ENCODE measurements at places on chromosomes 6 and 20. TPM values are rescaled to one million over a fixed set of nuclear protein-coding genes. Genes with fewer than 3 reads are reported as not detected.

The FOXA2 gene
- total RNA-seq = 14.4 TPM

The MAFB gene
- total RNA-seq = 0.04 TPM

The HTR1B gene
- not detected for total RNA-seq

The RIPPLY2 gene
- not detected for total RNA-seq

DNA sequence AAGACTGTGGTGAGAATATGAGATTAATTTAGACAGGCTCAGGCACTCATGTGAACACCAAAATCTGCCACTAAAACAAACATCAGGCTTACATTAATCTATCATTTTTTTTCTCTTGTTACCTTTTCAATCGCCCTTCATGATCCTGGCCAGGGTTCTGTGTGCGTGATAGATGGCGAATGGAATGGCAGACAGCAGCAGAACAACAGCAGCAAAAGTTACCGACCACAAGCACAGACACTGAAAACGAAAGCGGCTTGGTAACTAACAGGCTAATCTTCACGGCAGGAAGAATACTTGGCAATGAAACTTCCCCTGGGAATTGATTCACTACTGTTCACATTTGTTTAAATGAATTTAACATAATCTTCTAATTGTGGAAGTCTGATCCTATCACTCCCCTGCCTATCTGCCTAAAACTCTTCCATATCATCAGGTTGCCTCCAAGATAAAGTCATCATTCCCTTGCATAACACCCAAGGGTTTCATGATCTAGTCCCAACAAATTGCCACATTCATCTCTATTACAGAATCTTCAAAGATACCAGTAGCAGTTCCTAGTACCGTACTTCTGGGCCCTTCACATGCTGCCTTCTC is 28.7 kb downstream of the PTPRK start:
- DNase-seq = peak; percentile 37

GRCh38 chr20:361561-361960 is 14.7 kb downstream of the NRSN2 start:
- DNase-seq = no peak

DNA sequence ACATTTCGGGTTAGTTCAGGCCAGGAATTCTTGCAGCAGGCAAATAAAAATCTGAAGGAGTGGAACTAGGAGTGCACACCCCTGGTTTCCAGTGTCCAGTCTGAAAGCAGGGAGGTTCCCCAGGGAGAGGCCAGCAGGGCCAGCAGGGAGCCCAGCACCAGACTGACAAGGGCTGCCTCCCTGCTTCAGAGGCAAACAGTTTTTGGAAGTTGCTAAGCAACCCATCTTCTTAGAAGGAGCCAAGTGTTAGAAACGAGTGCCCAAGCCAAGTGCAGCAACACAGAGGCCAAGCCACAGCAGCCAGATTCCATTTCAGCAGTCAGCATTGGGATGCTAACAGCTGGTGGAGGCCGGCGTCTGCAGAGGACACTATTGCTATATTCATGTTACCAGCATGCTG is 179.1 kb downstream of the SYNDIG1 start:
- no peak for DNase-seq

- no peak for DNase-seq
Measured at GRCh38 chr6:153962555-153962954, 76.5 kb upstream of the OPRM1 start.

The DUSP15 gene
- total RNA-seq = not detected

- peak; percentile 54 for DNase-seq
Measured at GRCh38 chr6:154962753-154963152, 32.4 kb upstream of the TIAM2 start.

- no peak for DNase-seq
Measured at GRCh38 chr6:107103082-107103481, 12.2 kb downstream of the BEND3 start.
